ENCODE measurements at places on chromosomes 6 and 20.

GRCh38 chr6:130366107-130367005, 539 bp downstream of the TMEM200A start:
- peak; percentile 76 for DNase-seq

GRCh38 chr20:50126662-50127061, 13.7 kb upstream of the UBE2V1 start:
- DNase-seq, result no peak

GRCh38 chr6:85300581-85300980, 149.3 kb upstream of the NT5E start:
- DNase-seq, result no peak

DNA sequence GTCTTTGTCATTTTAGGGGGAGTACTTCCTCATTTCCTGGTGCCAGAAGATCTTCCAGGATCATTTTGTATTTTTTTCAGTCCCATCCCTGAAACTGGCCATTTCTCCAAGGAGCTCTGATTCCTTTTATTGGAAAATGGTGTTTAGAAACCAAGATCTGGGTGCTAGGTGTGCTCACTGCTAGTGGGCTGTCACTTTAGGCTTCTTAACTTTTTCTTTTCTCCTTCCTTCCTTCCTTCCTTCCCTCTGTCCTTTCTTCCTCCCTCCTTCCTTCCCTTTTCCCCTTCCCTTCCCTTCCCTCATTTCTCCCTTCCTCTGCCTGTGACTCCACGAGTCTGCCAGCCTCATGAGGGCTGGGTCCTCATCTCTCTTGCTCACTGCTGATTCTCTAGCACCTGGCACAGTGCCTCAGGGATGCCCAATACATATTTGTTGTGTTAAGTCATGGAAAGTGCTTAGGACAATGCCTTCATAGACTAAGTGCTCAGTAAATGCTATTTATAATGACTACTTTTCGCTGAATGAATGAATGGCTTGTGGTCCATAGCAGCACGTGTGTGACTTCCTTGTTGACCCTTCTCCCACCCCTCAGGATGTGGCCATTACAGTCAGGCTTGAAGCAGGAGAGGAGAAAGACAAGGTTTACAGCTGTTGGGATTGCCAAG, 36.9 kb downstream of the APCDD1L start:
- no peak for DNase-seq

DNA sequence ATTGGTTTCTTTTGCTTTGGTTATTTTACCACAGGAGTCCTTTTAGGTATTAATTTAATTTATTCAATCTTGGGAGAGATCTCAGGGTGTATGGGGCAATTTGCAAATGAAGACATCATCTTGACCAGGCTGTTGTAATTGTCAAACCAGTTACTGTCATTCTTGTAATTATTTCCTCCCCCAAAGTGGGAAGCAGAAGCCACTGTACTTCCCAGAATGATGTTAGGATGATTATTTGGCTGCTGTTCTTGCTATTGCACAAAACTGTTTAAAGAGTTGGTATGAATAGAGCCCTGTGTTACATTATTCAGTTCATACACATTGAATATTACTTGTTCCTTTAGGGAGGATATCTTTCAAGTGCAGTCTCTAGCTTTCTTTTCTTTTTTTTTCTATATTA, 1.7 kb downstream of the TAAR6 start:
- DNase-seq, result no peak

Measured in choroid plexus epithelial cell (primary cell).